ENCODE measurements at places on chromosomes 1 and 21. TPM values are rescaled to one million over a fixed set of nuclear protein-coding genes. Genes with fewer than 3 reads are reported as not detected.

Gene TMIGD3
- 0.43 TPM for total RNA-seq

Gene PRDM15
- 4.2 TPM for total RNA-seq

Gene WNT3A
- total RNA-seq, result not detected

Gene F13B
- total RNA-seq, result not detected

Gene DHRS3
- total RNA-seq, result 84.1 TPM

Gene SAMD13
- total RNA-seq, result under 0.01 TPM

Gene ZNF684
- 2.9 TPM for total RNA-seq

Gene GPR157
- 9.5 TPM for total RNA-seq

Gene MXRA8
- total RNA-seq, result 249 TPM

Gene SAMSN1
- 0.86 TPM for total RNA-seq

Gene PIGR
- total RNA-seq, result not detected

Gene PLA2G2C
- total RNA-seq, result not detected

Gene NCAM2
- total RNA-seq, result 5.2 TPM

Gene GNL2
- total RNA-seq, result 85.4 TPM

Gene C2CD2
- 25.0 TPM for total RNA-seq

Gene CLCA1
- under 0.01 TPM for total RNA-seq

Gene CD84
- total RNA-seq, result not detected

Gene LIPI
- not detected for total RNA-seq

Gene STIL
- total RNA-seq, result 21.2 TPM

Gene RAP1A
- total RNA-seq, result 13.5 TPM

Gene TMEM54
- total RNA-seq, result 17.4 TPM

Gene FAM72B
- 5.2 TPM for total RNA-seq

Gene SMCP
- not detected for total RNA-seq

Gene FCGR1A
- not detected for total RNA-seq

Gene CHML
- 16.4 TPM for total RNA-seq

Gene SPRR2G
- total RNA-seq, result not detected

Gene ACKR1
- total RNA-seq, result not detected

Gene NHLH1
- total RNA-seq, result not detected

Gene PROK1
- total RNA-seq, result not detected

Gene PDC
- not detected for total RNA-seq

Gene ICOSLG
- 0.64 TPM for total RNA-seq

Gene MYOG
- total RNA-seq, result not detected

Gene CFHR4
- total RNA-seq, result not detected

Gene KCNA3
- total RNA-seq, result under 0.01 TPM

Gene LRRC42
- 39.0 TPM for total RNA-seq

Gene CERS2
- 89.9 TPM for total RNA-seq

Gene REN
- total RNA-seq, result 4.3 TPM

Gene CELA3A
- not detected for total RNA-seq

Gene MYCBP
- 6.1 TPM for total RNA-seq

Gene C8A
- total RNA-seq, result not detected

Gene WDR64
- total RNA-seq, result not detected

Gene TRIM45
- 1.7 TPM for total RNA-seq

Gene TSACC
- not detected for total RNA-seq

Gene TCP10L
- total RNA-seq, result 0.32 TPM

Measured in fibroblast of villous mesenchyme (primary cell).